ENCODE measurements at places on chromosomes 16 and 17.

GRCh38 chr17:45063198-45063597 is 2.1 kb downstream of the NMT1 start:
- no peak for DNase-seq

- DNase-seq: no peak
These were observed 31.6 kb downstream of the TEKT3 start for GRCh38 chr17:15309793-15310192.

GRCh38 chr16:58411336-58411735 is 19.1 kb downstream of the GINS3 start:
- DNase-seq: no peak

- no peak for DNase-seq
These were observed 28.9 kb upstream of the MYO18A start for GRCh38 chr17:29209073-29209472.

DNA sequence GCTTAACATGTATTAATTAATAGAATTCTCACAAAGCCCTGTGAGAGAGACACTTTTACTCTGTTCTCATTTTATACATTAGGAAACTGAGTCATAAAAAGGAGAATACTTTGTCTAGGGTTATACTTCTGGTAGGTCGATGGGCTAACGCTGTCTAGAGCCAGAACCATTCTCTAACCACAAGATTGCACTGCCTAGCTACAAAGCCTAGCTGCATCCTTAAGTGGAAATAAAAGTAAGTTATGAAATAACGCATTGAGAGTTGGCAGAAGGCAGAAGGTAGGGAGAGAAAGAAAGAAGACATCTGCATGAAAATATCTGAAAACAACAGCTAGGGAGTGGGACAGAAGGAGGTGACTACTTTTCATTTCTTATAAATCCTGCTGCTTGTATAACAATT is 33.2 kb downstream of the IRX6 start:
- no peak for DNase-seq

DNA sequence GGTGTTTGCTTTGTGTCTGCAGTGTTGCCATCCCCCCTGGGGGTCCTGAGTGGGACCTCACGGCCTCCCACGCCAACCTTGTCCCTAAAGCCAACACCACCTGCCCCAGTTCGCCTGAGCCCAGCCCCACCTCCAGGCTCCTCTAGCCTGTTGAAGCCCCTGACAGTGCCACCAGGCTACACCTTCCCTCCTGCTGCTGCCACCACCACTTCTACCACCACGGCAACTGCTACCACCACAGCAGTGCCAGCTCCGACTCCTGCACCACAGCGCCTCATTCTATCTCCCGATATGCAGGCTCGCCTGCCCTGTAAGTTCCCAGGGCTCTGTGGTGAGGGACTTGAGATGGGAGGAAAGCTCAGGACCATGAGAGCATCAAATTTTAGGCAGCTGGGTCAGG is 22.2 kb downstream of the SRCAP start:
- no peak for DNase-seq

DNA sequence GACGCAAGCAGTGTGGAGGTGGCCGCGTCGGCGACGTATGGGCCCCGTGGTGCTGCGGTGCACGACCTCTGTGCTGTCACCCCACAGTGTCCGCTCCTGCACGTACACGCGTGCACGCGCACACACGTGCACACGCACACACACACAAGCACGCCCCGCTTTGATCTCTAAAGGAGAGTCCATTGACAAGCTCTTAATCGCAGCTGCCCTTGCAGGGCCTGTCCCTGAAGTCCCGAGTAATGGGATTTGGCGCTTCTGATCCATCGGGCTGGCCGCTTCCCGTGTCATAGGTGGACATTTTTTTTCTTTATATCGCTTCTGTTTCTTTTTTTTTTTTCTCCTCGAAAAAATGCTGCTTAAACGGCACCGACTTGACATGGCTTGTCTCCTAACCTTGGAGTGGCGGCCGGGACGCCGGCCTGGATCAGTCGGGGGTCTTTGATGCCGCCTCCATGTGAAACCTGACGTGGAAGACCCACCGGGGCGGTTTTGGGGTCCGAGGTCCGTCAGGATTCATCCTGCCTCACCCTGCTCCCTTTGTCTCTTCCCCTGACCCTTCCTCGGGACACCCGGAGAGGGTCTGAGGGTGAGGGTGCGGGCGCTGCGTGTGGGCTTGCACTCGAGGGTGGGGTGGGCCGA is 8.3 kb upstream of the AXIN1 start:
- DNase-seq: no peak

- DNase-seq: no peak
These were observed 70.6 kb downstream of the LMF1 start for GRCh38 chr16:900211-900610.

DNA sequence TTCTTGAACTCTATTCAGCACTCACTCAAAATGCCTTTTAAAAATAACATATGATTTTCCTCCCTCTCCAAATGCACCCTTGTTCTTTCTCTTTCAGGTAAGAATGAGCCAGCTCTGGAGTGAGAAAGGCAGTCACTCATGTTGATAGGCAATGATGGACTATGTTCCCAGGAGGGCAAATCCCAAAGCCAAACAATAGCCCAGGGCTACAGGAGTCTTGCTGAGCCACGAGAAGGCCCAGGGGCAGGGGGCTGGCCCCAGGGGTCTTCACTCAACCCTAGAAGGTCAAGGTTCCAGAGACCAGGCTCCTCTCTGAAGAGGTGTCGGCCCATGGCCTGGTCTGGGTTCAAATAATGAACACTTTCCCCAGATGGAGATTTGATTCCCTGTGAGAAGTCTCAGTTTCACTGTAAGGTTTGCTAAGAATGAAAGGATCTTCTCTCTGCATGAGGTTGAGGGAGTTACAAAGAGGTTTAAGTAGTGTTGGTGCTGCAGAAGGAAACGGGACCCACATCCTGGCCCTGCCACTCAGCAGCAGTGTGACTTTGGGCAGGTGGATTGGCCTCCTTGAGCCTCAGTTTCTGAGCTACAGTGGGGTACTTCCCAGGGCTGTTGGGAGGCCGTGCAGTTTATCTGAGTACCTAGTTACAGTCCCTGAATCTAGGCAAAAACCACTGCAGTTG is 49.0 kb downstream of the RTN4RL1 start:
- DNase-seq: no peak

- no peak for DNase-seq
These were observed 43.9 kb downstream of the CLEC16A start for GRCh38 chr16:10988164-10988803.

DNA sequence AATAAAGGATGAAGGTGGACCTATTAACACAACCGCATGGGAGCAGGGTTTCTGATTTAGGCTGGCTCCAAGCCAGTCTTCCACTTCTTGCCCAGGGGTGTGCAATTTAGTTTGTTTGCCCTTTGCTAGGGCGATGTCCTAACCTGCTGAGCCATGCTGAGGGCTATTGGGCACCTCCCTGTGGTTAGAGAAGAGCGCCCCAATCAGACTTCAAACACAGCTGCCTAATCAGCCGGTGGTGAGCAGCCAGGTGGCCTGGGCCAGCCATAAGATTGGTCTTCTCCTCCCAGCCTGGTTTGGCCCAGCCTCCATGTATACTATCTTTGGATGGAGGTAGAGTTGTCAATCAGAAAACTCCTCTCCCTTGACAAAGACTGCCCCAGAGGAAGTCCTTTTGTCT is 15.7 kb downstream of the TMEM94 start:
- DNase-seq: no peak

- DNase-seq: no peak
These were observed 857 bp upstream of the STAT5A start for GRCh38 chr17:42287305-42287976.

All from thymus (tissue), 14 donors.